HS-5 (cell line): ENCODE measurements at places on chromosomes 7 and 10.

DNA sequence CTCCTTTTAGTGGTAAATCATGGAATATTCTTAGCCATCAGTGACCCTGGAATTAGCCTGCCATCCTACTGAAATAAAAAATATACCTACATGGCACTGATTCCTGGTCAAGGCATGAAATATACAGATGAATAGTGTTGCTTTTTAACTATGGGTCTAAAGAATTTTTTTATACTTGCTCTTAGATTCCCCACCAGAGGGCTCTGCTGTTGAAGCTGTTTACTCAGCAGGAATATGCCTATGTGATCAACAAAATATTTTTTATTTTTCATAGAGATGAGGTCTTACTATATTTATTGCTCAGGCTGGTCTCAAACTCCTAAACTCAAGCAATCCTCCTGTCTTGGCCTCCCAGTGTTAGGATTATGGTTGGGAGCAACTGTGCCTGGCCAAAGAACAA is 13.5 kb downstream of the ZC3HC1 start:
- DNase-seq, result no peak

GRCh38 chr10:124563320-124564040 is 101.9 kb downstream of the LHPP start:
- no peak for DNase-seq

GRCh38 chr10:77247031-77247990 is 390.3 kb downstream of the KCNMA1 start:
- no peak for DNase-seq

DNA sequence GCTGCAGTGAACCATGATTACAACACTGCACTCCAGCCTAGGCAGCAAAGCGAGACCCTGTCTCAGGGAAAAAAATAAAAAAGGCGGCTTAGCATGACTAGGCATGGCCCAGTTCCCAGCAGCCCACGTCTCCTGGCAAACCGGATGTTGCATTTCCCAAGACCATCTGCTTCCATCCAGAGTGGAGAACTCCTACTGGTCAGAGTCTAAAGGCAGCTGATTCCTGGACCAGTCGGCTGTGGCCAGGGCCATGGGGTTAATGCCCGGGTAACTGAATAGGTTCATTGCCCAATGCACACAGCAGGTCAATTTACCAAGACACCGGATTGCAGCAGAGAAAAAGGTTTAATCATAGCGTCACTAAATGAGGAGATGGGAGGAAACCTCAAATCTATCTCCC is 133.1 kb downstream of the MYL10 start:
- no peak for DNase-seq

- DNase-seq, result no peak
Observed at GRCh38 chr10:96835899-96836298, 3.8 kb downstream of the LCOR start.

GRCh38 chr7:55360486-55360885 is 4.7 kb upstream of the LANCL2 start:
- DNase-seq, result no peak

GRCh38 chr10:49112098-49112497 is 3.2 kb downstream of the VSTM4 start:
- no peak for DNase-seq

- no peak for DNase-seq
Observed at GRCh38 chr7:154871928-154872750, 130.8 kb downstream of the PAXIP1 start.

- DNase-seq, result no peak
Observed at GRCh38 chr10:58859526-58859925, 316.9 kb upstream of the PHYHIPL start.

DNA sequence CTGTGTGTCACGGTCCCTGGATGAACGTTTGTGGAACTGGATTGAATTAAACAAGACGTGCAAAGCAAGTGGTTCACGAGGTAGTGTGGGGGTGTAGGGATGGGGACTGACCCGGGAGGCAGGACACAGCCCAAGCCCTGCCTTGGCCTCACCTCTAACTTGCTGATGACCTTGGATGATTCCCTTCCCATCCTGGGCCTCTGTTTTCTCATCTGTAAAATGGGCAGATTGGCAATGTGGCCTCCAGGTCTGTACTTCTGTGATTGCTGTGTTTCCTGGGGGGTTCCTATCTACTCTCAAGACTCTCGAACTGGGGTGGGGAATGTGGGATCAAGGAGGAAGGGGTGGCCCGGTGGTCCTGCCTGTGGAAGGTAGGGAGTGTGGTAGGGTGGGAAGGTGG is 6.0 kb upstream of the PSMG3 start:
- no peak for DNase-seq

DNA sequence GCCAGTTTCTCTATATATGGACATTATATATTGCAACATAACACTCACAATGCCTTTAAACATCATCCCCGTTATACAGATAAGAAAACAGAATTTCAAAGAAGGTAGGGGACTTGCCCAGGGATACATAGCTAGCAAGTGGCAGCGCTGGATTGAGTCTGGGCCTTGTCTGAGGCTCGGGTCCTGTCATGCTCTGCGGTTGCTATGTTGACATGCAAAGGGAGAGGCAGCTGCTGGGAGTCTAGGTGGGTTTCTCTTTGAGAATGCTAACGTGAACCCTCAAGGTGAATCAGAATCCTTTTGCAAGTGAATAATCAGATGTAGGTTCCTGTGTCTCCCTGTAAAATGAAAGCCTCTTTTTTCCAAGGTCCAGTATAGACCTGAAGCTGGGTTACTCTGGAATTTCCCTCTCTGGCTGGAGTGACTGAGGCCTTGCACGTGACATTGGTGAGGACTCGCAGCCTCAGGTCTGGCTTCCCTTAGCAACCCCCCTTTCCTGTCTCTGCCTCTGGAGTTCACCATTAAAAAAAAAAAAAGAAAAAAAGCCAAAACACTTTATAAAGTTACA is 38.9 kb downstream of the TCF7L2 start:
- DNase-seq, result no peak

GRCh38 chr10:35992107-35992506 is 350.0 kb upstream of the FZD8 start:
- no peak for DNase-seq
